Fibroblast of skin of left biceps (primary cell): ENCODE measurements at places on chromosomes 3 and 15.

GRCh38 chr3:43871627-43872245, 181.0 kb downstream of the ABHD5 start:
- DNase-seq: no peak

DNA sequence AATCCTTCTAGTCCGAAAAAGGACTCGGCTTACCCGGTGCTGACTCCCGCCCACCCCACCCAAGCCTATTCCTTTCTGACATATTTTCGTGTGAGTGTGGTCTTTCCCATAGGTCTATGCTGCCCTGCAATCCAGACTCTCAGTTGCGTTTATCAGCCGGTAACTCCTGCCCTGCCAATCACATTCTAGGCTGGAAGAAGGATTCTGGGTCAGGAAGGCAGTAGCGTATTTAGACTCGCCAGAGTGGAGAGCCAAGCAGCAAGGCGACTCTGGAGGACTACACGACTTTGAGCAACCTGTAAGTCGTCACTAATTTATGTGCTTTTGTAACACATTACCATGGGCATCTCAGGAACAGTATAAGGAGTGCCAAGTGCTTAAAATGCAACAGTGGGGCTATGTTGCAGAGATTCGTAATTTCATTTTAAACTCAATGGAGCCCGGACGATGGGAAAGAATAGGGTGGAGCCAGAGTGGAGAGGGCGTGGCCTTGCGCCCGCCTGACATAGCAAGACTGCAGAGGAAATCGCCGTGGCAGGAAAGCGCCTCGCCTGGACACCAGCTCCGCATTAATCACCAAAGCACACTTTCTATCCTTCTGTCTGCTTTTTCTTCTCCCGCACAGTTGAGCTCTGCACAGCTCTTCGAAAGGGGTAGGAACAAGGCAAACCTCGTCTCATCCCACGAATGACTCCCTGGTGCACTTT, 1044.2 kb downstream of the AGBL1 start:
- DNase-seq: no peak

DNA sequence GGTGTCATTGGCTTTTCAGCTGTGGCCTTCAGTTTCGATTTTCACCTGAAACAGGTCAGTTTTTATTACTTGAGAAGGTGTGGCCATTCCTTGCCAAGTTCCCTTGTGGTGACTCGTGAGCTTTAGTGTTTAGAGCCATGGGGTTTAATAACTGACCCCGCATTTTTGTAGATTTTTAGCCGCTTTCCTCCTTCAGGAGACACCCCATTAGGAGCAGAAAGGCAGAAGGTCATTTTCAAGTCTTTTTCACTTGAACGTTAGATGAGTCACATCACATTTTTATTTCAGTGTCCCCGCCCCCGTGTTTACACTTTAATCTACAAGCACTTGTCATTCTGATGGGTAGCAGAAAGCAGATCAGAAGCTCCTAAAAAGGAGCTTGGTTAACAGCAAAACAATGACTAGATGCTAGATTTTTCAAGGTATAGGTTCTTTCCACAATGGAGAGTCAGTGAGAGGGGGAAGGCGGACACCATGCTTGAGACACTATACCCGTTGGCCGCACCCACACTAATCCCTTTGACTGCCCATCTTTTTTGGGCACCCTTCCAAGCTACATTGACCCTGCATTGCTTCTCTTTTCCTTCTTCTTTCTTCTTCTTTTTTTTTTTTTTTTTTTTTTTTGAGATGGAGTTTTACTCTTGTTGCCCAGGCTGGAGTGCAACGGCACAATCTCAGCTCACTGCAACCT, 132.7 kb downstream of the GHSR start:
- DNase-seq: no peak

- peak; percentile 54 for DNase-seq
Measured at GRCh38 chr3:188234132-188234531, 80.2 kb downstream of the LPP start.

GRCh38 chr3:113124256-113124830, 87.0 kb upstream of the BOC start:
- DNase-seq: no peak

GRCh38 chr15:76204109-76204845, 107.0 kb downstream of the ETFA start:
- DNase-seq: no peak

- DNase-seq: no peak
Measured at GRCh38 chr3:23152989-23153388, 50.1 kb upstream of the UBE2E2 start.

GRCh38 chr3:23728601-23729117, 77.1 kb upstream of the UBE2E1 start:
- DNase-seq: no peak

DNA sequence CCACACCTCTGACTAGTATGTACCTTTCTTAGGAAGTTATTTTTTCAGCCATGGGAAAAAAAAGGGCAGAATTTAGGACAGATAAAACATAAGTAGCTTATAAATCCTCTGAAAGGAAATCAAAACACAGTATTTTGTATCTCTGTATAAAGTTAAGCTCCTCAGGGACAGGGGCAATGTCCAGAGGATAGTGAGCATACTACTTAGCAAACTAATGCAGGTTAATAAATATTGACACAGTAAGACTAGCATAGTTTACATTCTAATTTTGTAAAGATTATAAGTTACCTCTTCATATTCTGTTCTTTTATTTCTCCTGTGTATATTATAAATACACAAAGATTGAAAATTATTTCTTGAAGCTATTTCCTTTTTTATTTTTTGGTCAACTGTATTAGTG, 2.1 kb downstream of the UBE3A start:
- no peak for DNase-seq

DNA sequence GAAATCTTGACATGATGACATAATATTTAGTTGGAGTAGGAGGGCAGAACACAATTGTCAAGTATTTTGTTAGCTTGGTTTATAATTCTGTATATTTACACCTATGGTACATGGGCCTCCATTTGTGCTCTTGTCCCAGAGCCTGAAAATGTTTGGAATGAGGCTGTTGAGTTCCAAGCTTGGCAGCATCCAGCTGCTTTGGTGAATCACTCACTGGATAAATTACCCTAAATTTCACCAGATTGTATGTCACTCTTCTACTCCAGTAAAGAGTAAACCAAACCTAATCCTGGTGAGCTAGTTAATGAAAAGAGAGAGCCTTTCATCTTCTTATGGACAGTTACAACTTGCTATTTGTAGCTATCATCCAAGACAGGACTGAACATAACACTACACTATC, 928.7 kb downstream of the DIPK2A start:
- DNase-seq: peak; percentile 12

- DNase-seq: no peak
Measured at GRCh38 chr3:81363816-81364215, 397.6 kb downstream of the GBE1 start.

DNA sequence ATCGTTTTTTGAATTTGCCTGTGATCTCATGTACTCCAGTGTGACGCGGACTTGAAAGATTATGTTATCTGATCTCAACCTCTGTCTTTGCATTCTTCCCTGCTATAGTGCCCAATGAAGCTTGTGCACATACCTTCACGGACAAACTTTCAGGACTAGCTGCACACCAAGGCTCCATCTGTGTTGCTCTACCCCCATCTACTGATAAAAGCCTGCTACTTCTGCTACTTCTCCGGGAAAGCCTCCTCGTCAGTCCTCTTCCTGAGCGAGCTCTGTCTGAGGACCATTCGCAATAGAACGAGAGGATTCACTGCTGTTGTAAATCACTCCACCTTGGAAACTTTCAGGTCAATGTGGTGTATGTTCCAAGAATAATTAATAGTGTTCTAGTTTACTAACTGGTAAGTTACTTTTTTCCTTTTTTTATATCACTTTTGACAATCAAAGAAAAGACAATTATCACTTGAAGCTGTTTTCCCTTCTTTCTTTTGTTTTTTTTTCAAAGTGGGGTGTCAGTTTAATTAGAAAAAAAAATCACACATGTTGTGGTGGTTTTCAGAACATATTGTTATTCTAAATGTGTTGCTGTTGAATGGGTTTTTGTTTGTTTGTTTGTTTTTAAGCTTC, 217.6 kb downstream of the ARRDC4 start:
- peak; percentile 52 for DNase-seq

GRCh38 chr15:47206358-47206978, 510.8 kb upstream of the SEMA6D start:
- DNase-seq: no peak

DNA sequence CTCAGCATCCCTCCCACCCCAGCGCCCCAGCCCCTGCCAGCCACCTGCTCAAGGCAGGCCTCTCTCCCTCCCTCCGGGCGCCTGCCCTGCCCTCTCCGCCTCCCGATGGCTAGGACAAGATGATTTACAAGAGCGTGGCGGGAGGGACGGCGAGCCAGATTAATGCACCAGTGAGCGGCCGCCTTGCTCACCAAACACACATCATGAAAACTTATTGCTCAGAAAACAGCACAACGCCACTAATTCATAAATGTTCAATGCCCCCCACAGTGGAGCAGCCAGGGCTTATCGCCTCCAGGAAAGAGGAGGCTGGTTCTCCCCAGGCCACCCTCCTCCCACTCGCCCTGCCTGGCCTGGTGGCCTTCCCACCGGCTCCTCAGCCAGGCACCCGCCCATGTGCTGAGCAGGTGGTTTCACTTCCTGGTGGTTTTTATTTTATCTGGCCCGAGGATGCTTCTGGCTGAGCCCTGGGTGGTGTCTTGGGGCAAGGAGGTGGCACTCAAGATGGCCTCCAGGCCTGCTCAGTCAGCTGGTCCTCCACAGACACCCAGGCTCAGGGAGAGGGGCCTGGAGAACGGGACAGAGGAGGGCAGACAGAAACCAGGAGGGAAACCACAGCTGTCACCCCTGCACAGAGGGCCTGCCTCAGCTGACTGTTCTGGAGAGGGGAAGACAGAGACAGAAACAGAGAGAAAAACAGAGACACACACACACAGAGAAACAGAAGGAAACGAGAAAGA, 284.9 kb downstream of the UACA start:
- DNase-seq: no peak

DNA sequence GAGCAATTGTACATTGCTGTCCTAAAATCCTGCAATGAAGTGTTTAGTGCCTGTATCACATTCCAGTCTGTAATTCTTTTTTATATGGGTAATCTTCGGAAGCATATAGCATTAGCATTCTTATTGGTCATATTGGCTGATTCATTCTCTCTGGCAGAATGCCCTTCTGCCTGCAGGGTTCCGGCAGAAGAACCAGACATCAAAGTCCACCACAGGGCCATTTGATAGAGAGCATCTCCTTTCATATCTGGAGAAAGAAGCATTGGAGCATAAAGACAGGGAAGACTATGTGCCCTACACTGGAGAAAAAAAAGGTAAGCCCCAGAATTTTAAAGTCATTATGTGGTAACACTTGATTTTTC, 39.6 kb downstream of the TMOD3 start:
- DNase-seq: peak; percentile 76

- DNase-seq: no peak
Measured at GRCh38 chr3:192515664-192516045, 211.7 kb downstream of the FGF12 start.

DNA sequence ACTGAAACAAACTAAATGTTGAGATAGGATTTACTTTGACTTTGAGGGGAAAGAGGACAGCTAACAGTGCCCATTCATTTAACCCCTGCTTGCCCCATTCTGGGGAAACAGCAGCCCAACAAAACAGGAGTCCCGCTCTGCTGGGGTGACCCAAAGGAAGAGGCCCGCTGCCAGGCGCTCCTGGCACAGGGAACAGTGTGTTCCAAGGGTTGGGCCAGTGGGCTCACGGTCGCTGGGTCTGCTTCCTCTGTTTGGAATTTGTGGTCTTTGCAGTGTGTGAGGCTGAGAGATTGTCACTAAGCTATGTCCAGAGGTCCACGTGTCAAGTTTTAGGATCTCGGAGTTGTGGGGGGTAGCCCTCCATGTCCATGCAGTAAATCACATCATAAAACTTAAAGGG, 250.4 kb upstream of the C2CD4B start:
- DNase-seq: no peak

DNA sequence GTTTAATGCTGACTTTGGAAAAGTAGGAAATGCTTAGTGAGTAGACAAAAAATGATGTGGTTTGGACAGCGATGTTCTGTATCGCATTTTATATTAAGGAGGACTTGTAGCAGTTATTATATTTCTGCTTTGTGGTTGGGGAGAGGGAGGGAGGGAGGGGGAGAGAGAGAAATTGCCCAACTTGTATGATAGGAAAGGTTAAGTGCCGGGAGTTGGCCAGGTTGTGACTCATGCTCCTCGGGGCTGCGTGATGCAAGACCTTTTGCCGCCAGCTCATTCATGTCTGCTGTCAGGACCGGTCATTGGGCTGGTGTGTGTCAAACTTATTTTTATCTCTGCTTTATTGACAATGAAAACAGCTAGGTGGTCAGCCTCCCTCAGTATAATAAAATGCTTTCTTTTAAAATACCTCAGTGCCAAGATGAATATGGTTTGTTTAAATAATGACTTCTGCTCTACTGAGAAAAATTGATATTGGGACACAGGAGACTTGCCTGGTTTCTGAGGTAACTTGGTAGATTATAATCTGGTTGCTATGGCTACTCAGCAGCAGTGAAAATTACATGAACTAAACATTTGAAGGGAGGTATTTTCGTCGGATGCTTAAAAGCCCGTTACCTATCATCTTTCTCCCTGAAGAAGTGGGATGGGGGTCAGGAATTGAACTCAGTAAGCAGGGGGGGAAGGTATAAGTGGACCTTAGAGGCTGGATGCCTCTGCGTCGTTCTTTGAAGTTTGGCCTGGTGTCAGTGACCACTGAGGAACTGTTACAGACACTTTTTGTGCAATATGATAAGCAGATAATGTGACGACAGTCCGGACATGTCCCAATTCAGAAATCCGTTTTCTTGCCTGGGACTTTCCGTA, 90.7 kb downstream of the FNDC3B start:
- DNase-seq: peak; percentile 96

- DNase-seq: no peak
Measured at GRCh38 chr15:55899537-55899936, 93.9 kb downstream of the NEDD4 start.

DNA sequence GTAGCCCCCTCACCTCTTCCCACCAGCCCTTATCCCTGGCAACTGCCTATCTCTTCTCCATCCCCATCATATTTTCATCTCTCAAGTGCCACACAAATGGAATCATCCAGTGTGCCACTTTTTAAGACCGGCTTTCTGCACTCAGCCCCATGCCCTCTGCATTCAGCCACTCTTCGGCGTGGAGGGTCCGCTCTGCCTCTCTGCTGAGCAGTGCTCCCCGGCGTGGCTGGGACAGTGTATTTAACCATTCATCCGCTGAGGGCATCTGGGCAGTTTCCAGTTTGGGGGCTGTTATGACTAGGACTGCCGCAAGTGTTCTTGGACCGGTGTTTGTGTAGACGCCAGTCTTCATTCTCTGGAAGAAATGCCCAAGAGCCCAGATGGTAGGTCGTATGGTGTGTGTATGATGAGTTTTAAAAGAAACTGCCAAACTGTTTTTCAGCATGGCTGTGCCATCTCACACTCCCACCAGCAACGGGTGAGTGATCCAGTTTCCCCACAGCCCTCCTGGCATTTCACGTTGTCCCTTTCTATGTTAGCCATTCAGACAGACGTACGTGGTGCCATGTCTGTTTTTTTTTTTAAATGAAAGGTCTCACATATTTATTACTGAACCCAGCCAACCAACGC, 20.9 kb downstream of the IQSEC1 start:
- DNase-seq: no peak
